ENCODE measurements at places on chromosomes 13 and 19.

GRCh38 chr13:23411706-23412105, 21.8 kb downstream of the SACS start:
- DNase-seq = no peak

- DNase-seq = no peak
Measured at GRCh38 chr13:39836038-39836437, 180.6 kb downstream of the COG6 start.

- no peak for DNase-seq
Measured at GRCh38 chr19:43957891-43958290, 6.9 kb downstream of the ZNF221 start.

GRCh38 chr13:48299591-48299990, 4.0 kb upstream of the RB1 start:
- no peak for DNase-seq

All from hepatic stellate cell (primary cell).